ENCODE measurements at places on chromosomes 13 and 19.

GRCh38 chr19:13975870-13976269, 23.6 kb downstream of the DCAF15 start:
- DNase-seq: no peak

DNA sequence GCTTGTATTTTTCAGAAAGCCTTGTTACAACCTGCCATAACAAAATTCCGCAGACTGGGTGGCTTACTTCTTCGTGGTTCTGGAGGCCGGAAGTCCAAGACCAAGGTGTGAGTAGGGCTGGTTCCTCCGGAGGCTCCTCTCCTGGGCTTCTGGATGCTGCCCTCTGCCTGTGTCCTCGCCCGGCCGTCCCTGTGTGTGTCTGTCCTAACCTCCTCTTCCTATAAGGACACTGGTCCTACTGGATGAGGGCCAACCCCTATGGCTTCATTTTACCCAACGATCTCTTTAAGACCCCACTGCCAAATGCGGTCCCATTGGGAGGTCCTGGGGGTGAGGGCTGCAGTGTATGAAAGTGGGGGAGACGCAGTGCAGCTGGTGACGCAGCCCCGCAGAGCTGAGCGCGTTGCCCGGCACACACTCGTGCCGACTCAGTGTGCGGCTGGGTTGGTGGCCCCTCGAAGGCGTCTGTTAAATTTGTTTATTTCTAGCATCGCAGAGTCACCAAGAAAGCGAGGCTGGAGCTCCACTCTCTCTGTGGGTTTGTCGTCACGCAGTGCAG, 116.7 kb downstream of the SOX1 start:
- DNase-seq: no peak

DNA sequence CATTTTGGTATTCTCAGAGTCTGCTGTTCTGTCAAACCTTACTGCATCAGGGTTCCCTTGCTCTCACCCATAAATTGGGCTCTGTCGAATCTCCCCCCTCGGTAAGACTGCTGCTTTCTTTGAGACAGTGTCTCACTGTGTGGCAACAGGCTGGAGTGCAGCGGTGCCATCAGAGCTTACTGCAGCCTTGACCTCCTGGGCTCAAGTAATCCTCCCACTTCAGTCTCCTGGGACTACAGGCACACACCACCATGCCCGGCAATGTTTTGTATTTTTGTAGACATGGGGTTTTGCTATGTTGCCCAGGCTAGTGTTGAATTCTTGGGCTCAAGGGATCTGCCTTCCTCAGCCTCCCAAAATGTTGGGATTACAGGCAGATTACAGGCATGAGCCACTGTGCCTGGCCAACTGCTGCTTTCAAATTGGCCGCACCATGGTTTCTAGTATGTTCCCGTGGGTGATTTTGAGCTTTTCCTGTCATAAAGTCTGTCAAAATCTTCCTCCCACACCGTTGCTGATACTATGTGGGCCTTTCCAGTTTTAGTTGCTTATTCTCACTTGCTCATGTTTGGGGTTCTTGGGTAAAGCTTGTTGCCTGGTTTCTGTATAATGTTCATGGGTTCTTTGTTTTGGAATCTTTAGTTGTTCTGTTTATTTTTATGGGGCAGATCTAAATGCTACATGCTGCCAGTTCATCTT, 10.6 kb downstream of the RFC3 start:
- DNase-seq: no peak

- DNase-seq: peak; percentile 68
Measured at GRCh38 chr13:32669030-32669646, 82.9 kb downstream of the PDS5B start.

- no peak for DNase-seq
Measured at GRCh38 chr13:95411428-95412040, 110.3 kb upstream of the ABCC4 start.

DNA sequence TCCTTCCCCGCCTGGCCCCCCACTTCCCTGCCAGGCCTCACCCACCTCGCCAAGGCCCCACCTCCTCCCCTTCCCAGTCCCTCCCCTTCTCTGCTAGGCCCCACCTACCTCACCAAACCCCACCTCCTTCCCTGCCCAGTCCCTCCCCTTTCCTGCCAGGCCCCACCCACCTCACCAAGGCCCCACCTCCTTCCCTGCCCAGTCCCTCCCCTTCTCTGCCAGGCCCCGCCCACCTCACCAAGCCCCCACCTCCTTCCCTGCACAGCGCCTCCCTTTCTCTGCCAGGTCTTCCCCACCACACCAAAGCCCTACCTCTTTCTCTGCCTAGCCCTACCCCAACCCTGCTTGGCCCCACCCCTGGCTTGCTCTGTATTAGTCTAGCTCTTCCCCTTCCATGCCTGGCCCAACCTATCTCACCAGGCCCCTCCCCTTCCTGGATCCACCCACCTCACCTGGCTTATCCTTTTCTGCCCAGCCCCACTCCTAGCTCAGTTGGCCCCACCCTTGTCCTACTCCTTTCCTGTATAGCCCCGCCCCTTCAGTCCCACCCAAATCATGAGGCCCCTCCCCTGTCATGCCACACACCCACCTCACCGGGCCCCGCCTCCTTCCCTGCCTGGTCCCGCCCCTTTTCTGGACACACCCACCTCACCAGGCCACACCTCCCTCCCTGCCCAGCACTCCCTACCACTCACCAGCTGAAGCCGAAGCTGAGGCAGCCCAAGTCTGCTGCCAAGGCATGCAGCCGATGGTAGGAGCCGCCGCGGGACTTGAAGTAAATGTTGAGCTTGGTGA, 16.2 kb downstream of the CERS1 start:
- peak; percentile 64 for DNase-seq

DNA sequence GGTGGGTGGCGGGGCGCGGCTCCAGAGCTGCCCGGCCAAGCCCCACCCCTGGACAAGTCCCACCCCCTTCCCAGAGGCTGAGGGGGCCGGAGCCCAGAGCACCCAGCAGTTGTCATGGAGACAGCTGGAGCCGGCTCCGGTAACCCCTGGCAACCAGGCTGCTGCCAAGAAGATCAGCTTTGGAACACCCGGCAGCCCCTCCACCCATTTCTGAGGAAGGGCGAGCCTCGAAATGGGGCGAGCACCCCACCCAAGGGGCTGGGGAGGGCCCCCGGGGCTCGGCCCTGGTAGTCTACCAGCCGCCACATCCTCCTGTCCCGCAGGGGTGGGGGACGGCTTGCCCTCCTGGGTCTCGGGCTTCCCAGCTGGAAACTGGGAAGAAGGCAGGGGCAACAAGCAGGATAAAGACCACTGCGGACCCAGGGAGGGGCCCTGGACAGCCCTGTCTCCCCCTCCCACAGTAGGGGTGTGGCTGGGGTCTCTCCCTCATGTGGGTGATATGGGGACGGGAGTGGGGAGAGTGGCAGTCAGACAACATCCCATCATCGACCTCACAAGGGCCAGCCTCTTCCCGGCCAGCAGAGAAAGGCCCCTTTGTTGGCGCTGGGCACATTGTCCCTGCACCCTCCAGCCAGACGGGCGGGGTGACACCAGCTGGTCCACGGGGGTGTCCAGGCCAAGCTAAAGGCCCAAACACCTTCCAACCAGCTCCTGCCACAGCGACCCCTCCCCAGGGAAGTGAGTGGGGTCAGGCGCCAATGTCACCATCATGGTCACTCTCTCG, 1.5 kb downstream of the CERS1 start:
- DNase-seq: no peak

- DNase-seq: peak; percentile 29
Measured at GRCh38 chr19:41758846-41759245, 3.5 kb downstream of the CEACAM6 start.

GRCh38 chr19:50290775-50291174, 38.4 kb downstream of the KCNC3 start:
- no peak for DNase-seq

- DNase-seq: no peak
Measured at GRCh38 chr13:43408274-43408673, 378.5 kb downstream of the ENOX1 start.

DNA sequence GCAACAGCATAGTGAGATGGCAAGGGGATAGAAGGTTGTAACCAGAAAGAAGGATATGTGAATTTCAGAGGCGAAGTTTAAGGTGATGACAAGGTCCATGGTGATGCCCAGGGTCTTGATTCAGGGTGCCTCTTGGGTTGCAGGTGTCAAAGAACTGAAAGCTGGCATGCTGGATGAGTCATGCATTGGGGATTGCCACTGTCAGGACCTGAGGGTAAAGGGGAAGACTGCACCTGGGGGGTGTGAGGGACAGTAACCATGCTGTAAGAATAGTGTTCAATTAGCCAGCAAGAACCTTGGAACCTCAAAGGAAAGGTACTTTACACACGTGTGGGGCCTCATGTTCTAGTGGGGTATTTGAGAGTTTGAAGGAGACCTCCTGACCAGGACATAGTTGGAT, 279.6 kb downstream of the SLC7A1 start:
- DNase-seq: no peak

DNA sequence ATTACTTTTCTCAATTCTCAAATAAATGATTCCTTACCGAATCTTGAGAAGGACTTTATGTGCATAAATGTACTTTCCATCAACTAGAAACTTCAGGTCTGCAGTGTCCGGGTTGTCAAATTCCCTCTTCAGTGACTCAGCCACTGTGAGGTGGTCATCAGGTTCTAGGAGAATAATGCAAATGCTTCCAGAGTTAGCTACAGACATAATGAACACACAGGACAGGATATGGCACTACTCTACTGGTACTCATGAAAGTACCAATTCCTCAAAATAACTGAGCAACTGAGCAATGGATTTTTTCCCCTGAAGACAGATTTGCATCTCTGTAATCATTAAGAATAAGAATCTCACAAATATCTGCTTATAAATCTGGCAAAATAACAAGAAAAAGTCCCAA, 31.2 kb downstream of the RCBTB2 start:
- no peak for DNase-seq

DNA sequence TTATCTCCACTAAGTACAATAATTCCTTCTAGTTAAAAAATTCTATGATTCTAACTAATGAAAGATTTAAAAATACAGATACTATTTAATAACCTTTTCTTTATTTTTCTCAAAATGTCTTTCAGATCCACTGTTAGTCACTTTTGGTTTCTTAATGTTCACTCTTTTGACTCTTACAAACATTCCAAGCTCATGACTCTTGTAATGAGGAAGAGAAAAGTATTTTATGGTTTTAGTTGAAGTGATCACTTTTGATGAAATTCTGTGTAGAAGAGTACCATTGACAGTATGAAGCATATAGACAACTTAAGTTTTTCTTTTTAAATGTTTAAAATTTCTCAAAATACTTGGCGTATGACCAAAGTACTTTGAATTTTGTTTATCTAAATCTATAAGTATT, 27.8 kb downstream of the COG3 start:
- DNase-seq: no peak

GRCh38 chr19:7348587-7349230, at the start of gene ARHGEF18:
TSS of gene ARHGEF18 (plus strand) at chr19:7348937. CDS start at chr19:7362891, 13,954 bp downstream.
- DNase-seq: no peak

DNA sequence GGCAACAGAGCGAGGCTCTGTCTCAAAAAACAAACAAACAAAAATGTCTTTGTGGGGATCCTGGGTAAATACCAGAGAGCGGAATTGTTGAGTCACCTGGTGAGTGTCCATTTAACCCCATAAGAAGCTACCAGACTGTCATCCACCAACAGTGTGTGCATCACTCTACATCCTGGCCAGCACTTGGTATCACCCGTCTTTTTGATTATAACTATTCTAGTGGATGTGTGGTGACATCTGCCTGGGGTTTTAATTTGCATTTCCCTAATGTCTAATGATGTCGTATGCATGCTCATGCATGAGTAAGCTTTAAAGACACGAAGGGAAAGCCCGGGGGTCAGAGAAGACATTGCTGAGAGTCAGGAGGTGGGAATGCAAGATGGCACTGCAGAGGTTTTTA, 126.7 kb upstream of the MRI1 start:
- DNase-seq: peak; percentile 61

GRCh38 chr19:14413693-14414181, 5.4 kb downstream of the DDX39A start:
- no peak for DNase-seq

DNA sequence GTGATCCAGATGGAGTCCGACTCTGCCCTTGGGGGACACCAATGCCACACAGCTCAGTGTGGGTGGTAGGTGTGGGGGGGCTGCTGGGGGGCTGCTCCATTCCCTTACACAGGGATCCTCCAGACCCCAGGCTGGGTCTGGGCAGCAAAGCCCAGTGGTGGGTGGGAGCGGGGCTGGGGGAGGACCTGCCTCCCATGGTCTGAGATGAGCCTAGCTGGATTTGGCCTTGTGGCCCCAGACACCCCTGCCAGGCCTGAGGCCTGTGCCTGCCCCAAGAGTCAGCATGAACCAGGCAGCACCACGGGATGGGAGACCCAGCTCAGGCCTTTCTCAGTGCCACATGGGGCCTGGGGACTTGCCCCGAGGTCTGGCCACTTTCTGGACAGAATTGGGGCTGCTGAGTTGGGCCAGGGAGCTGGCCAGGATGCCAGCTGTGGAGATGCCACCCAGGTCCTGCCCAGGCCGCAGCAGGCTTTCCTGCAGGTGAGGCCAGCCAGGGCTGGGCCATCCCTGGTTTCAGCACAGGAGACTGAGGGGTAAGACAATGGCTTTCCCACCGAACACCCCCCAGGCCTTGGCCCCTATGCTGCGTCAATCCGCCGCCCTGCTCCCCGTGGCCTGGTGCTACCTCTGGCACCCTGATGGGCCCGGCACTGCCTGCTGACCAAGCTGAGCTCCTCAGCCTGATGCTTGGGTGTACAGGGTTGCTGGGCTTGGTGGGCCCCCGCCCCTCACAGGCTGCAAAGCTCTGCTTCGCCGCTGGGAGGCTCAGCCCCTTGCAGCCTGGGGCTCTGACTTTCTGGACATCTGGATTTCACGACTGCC, 24.2 kb downstream of the CEBPG start:
- DNase-seq: no peak

- no peak for DNase-seq
Measured at GRCh38 chr13:19239114-19239860, 57.7 kb upstream of the TUBA3C start.

DNA sequence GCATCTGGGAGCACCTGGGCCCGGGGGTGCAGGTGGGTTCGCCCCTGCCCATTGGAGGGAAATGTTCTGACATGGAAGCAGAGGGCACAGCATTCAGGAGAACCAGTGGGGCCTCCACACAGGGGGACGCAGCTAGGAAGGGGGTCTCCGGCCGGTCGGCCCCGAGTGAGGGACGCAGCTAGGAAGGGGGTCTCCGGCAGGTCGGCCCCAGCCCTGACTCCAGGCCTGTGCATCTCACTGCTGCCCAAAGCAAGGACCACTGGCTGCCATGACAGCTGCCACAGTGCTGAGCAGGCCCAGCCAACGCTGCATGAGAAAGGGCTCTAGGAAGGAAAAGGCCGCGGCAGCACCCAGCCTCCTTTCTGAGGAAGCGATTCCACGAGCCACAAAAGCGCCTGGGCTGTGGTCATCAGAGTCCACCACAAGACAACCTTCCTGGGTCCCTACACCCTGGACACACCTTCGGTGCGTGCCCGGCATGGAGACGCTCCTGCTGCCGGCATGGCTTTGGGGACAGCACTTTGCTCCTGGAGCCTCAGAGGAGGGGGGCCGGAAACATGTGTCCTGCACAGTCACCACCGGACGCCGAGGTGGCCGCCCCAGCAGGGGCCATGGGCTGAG, 9.7 kb downstream of the RASA3 start:
- DNase-seq: no peak

DNA sequence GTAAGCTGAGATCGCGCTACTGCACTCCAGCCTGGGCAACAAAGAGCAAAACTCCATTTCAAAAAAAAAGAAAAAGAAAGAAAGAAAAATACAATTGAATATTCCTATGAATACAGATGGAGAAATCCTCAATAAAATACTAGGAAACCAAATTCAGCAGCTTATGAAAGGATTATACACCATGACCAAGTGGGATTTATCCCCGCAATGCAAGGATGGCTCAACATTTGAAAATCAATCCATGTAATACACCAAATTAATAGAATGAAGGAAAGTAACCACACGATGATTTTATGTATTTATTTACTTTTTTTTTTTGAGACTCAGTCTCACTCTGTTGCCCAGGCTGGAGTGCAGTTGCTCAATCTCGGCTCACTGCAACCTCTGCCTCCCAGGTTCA, 19.5 kb upstream of the TM6SF2 start:
- DNase-seq: no peak

Data from RKO (cell line).